Astrocyte of the spinal cord (primary cell): ENCODE measurements at places on chromosomes 1 and 21.

- DNase-seq: no peak
Observed at GRCh38 chr1:119472080-119472818, 34.8 kb upstream of the HSD3B1 start.

GRCh38 chr1:116493484-116494352 is 77.1 kb downstream of the CD58 start:
- no peak for DNase-seq

DNA sequence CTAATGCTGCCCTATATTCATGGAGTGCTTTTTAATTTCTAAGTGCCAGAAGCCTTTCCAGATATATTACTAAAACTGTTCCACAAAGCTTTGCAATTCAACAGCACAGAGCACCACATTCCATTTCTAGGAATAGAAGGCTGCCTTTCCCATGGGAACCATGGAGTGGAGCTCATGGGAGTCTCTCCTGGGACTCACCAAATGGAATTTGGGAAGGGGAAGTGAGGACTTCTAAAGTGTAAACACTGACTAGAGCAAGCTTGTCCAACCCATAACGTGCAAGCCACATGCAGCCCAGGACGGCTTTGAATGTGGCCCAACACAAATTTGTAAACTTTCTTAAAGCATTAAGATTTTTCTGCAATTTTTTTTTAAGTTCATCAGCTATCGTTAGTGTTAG is 190.4 kb upstream of the TNR start:
- DNase-seq: no peak

- no peak for DNase-seq
Observed at GRCh38 chr1:38207906-38208305, 161.3 kb upstream of the POU3F1 start.

DNA sequence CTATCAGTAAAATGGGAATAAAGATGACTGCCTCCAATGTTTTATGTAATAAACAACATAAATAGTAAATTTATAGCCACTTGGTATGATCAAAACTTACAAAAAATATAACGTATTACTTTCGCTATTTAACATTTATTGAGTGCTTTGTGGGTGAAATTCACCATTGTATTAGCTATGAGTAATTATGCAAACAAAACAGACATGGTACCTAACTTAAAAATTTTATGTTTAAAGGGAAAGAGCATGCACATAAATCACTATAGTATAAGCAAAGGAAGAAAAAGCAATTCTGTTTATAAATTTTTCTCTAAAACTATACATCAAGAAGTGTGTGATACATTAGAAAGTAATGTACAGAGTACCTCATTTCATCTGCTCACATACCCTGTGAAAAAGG is 1046.2 kb downstream of the NCAM2 start:
- no peak for DNase-seq

DNA sequence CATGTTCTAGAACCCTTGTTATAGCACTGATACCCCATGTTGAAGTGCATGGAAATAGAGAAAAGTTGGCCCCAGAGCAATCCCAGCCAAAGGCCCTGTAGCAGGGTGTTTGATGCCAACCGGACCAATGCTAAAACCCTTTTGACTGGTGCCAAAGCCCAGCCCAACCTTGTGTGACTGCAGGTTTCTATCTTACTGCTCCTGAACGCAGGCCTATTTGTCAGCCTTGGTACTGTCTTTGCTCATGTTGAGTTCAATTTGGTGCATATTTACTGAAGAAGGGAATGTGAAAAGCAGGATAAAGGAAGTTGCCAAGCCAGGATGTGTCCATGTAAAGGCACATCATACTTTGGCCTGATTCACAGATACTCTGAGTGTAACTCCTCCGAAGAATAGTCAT is 51.7 kb upstream of the NFASC start:
- no peak for DNase-seq

DNA sequence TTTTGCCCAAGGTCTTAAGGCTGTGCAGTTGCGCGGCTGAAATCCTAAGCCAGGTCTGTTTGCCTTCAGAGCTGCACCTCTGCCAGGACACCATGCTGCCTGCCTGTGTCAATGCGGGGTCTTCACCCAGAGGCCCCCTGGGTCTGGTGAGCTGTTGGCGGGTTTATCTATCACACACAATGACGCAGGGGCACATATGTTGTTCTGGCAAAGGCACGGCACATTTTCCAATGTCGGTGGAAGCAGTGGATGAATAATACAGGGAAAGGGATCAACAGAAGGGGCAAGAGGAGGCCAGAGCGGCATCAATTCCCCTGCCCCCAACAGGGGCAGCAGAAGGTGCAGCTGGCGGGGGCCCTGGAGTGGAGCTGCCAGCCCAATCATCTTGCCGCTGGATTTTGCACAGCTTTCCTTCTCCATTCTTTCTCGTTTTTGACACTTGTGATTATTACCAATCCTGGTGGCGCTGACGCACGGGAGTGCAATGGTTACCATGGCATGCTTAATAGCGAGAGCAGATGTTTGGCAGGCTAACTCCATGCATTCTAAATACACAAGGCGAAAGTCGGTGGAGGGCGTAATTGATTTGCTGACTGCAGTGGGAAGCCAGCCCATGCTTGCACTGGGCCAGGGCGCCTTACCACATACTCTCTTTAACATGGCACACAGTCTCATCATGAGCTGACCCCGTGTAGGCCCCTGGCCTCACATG is 45.8 kb upstream of the CYP2J2 start:
- peak; percentile 55 for DNase-seq

- DNase-seq: no peak
Observed at GRCh38 chr1:243605604-243606003, 244.4 kb downstream of the AKT3 start.

GRCh38 chr1:213719462-213719861 is 268.3 kb upstream of the PROX1 start:
- DNase-seq: no peak

DNA sequence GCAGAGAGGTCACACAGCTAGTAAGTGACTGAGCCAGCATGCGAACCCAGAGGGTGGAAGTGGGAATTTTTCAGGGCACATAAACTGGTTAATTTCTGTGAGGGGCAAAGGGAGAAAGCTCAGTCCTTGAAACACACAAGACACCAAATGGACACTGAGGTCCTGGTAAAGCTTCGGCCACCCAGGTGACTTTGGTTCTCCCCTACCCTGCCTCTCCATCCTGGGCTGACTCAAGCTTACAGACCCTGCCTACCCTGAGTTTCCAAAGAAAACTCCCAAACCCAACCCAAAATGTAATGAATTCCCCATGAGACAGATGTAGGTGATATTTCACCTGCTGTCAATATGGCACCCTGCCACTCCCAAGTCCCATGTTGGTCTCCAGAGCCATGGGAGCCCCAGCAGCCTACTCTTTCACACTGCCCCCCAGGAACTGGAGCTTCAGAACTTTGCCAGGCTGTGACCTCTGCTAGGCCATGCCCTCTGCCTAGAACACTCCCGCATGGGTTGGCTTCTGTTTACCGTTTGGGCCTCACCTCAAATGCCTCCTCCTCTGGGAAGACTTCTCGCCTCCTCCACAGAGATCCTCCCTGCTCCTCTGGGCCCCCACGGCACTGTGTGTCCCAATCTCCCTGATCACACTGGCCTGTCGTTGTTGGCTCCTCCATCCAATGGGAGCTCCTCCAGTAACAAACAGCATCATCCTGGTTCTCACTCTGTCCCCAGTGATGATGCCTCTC is 3.7 kb upstream of the LRP8 start:
- no peak for DNase-seq

DNA sequence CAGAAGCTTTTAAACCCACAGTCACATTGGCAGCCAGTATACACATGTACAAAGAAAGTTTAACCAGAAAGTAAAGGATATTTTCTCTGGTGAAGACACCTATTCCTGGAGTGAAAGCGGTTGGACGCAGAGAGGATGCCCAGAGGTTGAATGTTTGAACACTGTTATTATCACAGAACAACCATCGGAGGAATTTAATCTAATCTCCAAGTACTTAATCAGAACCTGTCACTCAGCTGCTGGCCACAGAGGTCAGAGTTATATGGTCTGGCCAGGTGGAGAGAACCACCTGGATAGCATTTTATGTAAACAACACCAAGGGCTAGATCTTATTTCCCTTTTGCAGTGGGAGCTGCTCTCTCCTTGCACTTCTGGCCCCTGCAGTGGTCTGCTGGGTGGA is 29.4 kb downstream of the SPATA46 start:
- no peak for DNase-seq

- DNase-seq: no peak
Observed at GRCh38 chr1:15431571-15431948, 6.7 kb upstream of the CTRC start.

DNA sequence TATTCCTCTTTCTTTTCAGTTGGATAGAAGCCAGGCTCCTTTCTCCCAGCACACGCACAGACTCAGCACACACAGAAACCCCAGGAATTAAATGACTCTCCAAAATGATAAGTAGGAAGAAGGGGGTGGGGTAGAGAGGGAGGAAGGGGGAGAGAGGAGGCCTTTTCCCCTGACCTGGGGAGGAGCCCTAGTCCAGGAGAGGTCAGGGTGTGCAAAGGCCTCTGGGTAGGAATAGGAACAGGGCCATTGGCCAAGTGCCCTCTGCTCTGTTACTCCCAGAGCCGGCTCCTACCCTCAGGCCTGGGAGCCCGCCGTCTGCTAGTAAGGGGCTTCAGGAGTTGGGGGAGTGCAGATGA is 35.6 kb upstream of the PUM1 start:
- peak; percentile 62 for DNase-seq

DNA sequence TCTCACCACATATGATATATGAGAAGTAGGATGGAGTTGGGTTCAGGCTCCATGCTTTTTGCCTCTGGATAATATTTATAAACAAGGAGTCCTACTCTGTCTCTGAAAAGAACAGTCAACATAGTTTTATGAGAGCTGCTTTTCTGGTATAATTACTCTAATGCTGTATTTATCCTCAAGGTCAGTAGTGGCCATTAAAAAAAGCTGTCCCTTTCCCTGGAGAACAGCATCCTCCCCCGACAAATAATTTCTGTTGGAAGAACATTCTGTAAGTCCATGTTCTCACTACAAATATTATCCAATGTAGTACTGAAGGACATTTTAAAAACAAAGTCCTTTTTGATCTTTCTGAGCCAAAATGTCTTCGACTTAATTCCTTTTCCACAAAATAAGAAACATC is 9.0 kb upstream of the RGS5 start:
- no peak for DNase-seq

DNA sequence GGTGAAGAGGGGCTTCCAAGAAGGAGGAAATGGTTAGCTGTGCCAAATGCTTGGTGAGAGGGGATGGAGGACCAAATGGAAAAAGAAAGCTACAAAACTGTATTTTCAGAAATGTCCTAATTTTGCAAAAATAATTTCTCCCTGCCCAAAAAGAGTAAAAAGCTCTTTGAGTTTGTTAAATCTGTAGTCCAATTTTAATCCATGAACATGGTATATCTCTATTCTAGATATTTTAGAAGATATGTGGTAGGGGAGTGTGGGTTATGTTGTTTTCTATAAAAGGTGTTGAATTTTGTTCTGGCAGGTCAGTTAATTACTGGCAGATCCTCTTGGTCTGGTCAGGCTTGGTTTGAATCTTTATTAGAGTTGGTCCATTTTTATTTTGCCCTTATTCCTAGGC is 474.1 kb upstream of the VAMP3 start:
- DNase-seq: no peak

- DNase-seq: no peak
Observed at GRCh38 chr1:76833151-76833550, 34.1 kb upstream of the ST6GALNAC5 start.

DNA sequence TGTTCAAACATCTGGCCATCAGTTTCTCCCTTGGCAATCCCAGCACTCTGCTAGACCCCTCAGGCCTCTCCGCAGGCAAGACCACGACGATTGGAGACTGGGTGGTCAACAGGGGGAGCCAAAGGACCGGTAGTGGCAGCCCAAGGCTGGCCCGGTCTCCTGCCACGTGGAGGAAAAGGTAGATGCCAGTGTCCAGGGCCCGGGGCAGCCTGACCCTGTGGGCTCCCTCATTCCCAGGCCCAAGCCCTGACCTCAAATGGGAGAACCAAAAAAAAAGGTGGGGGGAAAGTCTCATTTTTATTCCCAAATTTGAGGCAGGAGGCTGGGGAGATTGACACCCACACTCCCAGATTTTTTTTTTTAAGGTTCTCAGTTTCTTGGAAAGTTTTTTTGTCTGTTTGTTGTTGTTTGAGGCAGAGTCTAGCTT is 24.8 kb downstream of the S100A6 start:
- DNase-seq: peak; percentile 76

DNA sequence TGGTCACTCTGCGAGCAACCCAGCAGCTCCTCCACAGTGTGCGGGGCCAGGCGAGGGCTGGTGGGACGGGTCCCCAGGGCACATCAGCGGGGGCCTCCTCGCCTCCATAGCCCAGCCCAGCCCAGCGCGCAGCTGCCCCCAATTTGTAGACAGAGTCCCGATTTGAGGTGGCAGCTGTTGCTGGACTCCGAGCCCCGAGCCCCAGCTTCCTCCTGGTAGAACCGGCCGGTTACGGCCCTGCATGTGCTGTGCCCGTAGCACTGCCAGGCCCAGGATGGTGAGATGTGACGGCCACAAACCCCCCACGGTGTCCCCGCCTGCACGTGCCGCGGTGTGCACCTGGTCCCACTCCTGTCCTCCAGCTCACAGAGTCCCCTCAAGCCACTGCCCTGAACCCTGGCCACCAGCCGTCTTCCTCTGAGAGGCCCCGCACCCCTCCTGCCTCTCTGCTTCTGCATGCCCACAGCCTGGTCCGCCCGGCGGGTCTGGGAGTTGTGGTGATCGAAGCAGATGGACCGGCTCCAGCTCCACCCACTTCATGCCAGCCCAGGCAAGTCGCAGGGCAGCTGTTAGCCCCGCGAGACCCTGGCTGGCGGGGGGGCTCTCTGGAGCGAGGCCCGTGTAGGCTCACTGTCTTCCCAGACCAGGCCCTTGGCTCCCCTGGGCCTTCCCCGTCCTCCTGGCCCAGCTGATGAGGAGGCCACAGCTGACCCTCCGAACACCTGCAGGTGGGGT is 55.5 kb downstream of the MORN1 start:
- DNase-seq: no peak

- DNase-seq: no peak
Observed at GRCh38 chr1:189356206-189356605, 1121.5 kb downstream of the BRINP3 start.

- no peak for DNase-seq
Observed at GRCh38 chr1:242828828-242829227, 304.3 kb upstream of the PLD5 start.

DNA sequence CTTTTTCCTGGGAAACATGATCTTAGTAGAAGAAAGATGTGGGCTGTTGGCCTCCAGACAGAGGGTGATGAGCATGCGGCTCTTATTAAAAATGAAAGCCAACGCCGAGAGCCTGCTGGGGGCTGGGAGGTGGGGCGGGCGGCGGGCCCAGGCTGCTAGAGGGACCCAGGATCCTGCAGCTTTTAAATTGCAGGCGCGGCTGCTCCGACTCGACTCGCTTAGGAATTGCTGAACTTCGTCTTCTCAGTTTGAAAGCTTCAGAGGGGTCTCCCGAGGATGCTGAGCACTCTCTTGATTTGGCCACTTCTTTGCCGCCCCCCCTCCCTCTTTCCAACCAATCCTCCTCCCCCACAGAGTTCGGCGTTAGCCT is 1.2 kb downstream of the AGPAT3 start:
- peak; percentile 72 for DNase-seq

GRCh38 chr1:153626904-153627714 is at the start of gene S100A13:
Gene S100A13, minus strand, starts transcription at chr1:153627505. Its CDS starts 1,033 bp downstream, at chr1:153626472.
- peak; percentile 96 for DNase-seq

- DNase-seq: no peak
Observed at GRCh38 chr1:109947582-109948284, 36.8 kb upstream of the AHCYL1 start.
